ENCODE measurements at places on chromosomes 5 and 9.

- DNase-seq = no peak
These were observed 30.4 kb downstream of the DPYSL3 start for GRCh38 chr5:147479444-147479843.

GRCh38 chr5:74894351-74894750, 28.2 kb upstream of the FAM169A start:
- no peak for DNase-seq

GRCh38 chr5:160221082-160221481, 8.2 kb upstream of the FABP6 start:
- DNase-seq = no peak

DNA sequence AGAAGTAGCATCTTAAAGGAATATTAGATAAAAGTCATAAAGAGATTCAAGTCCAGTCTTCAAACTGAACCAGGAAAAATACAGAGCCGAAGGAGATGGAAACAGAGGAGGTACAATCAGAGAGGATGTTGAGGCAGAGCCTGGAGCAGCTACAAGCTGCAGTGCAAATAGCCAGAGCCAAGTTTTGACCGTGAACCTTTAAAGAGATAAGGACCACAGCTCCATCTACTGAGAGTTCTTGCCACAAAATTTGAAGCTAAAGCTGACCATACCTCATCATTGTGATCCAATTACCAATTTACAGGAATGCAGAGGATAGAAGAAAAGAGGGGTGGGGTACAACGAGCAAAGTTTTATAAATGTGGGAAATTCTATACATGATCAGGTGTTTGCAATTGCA, 10.4 kb upstream of the DEPDC1B start:
- no peak for DNase-seq

DNA sequence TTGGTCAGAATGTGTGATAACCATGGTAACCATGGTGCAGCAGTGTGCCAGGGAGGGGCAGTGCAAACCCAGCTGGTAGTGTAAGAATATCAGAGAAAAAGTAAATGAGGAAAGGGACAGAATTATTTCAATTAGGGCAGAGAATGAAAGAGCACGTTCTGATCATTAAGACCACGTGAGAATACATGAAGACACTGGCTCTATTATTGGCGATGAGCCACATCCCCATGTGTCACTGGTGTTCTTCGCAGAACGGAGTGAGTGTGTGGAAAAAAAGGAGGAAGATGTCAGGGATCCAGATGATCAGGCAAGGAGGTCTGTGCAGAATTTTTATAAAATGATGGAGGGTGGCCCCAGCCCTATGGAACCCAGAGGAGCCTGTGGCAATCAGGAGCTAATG, 315.5 kb downstream of the SEMA5A start:
- no peak for DNase-seq

GRCh38 chr9:88037285-88037845, 63.0 kb upstream of the CDK20 start:
- no peak for DNase-seq

DNA sequence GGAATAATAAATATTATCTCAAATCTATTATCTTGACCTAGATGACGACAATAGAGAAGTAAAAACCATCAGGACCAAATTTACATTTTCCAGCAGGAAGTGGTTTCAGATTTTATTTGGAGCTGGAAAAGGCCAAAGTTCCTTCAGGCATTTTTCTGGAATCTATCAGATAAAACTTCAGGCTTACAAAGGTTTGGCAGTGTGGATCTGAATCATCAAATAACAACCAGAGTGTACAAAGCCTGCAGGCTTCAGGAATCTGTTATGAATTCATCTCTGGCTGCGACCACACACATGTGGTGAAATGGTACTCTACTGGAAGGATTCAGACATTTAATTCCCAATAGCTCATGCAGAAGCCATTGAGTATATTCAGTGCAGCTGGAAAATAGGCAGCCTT, 726.4 kb upstream of the GRAMD2B start:
- DNase-seq = no peak

Measured in activated CD4-positive, alpha-beta T cell treated with anti-CD3 and anti-CD28 coated beads for 1 hour (primary cell).